COLO829 (cell line): ENCODE measurements at places on chromosomes 1 and 21.
A peak's percentile ranks its signal among the peaks of the same experiment; 100 is the strongest.

- no peak for DNase-seq
Observed at GRCh38 chr1:36989241-36989640, 45.1 kb downstream of the GRIK3 start.

DNA sequence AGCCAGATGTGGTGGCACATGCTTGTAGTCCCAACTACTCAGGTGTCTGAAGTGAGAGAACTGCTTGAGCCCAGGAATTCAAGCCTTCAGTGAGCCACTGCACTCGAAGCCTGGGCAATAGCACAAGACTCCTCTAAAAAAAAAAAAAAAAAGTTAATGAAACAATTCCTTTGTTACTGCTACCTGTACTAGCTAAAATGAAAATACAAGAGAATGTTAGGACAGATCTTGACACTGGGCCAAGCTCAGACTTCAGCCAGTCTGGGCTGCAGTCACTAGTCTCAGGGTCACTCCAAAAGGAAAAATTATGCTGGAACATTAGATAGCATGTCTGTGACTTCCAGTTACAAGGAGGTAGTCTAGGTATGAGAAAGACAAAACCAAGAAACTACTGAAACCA lies 56.5 kb downstream of the TRIM33 start:
- no peak for DNase-seq

GRCh38 chr1:45097944-45098343 lies 85.9 kb downstream of the UROD start:
- no peak for DNase-seq

- no peak for DNase-seq
Observed at GRCh38 chr1:1084372-1085170, 10.5 kb upstream of the RNF223 start.

GRCh38 chr21:42973309-42973990 lies 912 bp upstream of the PKNOX1 start:
- no peak for DNase-seq

DNA sequence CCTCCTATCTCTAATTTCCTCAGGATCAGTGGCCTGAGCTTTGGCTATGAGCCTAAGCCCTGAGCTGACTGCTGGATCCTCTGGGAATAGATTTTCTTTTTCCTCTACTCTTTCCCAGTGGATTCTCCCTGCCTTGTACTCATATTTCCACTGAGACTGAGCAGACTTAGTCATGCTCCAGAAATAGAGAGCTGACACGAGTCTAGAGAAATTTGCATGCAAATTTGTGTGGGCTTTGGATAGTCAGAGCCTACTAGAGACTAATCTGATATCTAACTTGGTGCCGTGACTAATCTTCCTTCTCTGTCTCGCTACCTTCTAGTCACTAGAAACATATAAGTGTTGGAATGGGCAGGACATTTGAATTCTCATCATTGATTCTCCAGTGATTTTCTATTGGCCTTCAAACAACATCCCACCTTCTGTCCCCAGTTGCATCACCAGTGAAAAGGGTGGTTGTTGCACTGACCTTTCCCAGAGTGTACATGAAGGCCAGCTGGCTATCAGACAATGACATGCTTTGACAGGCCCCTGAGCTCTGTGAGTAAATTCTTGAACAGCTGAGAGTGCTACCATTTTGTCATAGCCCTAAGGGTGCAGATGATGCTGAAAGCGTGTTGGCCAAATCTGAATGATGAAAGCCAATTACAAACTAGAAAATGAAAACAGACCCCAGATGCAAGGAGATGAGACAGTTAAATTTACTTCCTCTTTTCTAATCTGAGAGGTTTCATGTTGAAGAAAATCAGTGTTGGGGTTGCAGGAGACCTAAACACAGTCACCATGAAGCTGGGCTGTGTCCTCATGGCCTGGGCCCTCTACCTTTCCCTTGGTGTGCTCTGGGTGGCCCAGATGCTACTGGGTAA lies at the start of gene FCRLA:
FCRLA (plus strand) TSS at position 748 of the 866 bp plus-strand sequence; CDS start at position 784, 36 bp downstream.
- DNase-seq: peak; percentile 88

- DNase-seq: no peak
Observed at GRCh38 chr1:65525266-65526048, 105.0 kb downstream of the LEPR start.

DNA sequence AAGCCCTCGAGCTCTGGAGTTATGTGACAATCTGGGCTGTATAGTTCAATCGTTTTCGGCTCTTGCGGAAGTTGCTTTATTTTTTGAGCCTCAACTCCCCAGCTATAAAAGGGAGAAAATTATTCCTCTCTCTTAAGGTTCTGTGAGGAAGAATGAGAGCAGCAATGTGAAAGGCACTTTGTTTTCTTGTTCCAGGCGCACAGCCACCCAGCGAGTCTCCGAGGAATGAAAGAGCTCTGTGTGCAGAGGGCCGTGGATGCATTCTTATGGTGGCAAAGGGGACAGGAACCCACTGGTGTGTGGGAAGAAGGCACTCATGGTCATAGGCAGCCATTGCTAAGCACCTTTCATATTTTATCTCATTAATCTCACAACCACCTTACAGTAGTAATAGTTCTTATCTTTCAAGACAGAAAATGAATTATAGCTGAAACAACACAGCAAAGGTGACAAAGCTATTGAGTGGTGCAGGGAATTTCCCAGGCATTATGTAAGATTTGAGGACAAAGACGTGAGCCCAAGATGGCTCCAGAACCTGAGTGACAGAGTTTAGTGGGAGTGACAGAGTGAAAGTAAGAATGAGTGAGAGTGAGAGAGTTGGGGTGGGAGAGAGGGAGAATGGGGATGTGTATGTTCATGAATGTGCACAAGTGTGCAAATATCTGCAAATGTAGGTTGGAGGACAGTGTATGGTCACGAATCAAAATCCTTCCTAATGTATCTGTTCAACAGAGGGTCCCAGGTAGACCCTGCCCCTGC lies 9.4 kb downstream of the CYP2J2 start:
- peak; percentile 79 for DNase-seq
